ENCODE measurements at places on chromosomes 6 and 20. TPM values are rescaled to one million over a fixed set of nuclear protein-coding genes. Genes with fewer than 3 reads are reported as not detected.

DNA sequence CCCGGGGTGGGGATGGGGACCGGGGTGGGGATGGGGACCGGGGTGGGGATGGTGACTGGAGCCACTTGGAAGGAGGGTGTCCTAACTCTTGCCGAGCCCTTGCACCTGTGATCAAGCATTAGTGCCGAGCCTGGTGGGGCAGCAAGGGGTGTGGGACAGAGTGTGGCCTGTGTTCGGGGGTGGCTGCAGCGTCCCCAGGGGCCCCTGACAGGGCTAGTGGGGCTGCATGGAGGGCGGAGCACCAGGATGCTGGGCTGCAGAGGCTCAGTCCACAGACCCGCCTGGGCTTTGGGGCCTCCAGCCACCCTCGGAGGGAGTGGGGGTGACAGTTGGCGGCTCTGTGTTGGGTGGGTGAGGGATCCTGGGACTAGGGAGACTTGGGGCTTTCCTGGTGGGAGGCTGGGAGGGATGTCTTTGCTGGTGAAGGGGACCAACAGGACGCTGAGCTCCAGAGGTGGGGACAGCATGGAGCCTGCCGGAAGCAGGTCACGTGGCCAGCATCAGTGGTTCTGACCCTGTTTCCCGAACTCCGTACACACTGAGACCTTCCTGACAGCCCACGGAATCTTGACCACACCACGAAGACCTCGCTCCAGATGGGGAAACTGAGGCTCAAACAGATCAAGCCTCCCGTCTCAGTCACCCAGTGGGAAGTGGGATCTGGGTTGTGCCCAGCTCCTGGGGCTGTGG is 4.6 kb downstream of the RBBP8NL start:
- DNase-seq = no peak

- DNase-seq = no peak
Observed at GRCh38 chr6:37565267-37566110, 65.8 kb upstream of the CCDC167 start.

GRCh38 chr20:19272976-19273654 is 60.7 kb downstream of the SLC24A3 start:
- DNase-seq = no peak

GRCh38 chr6:10316373-10316721 is 98.5 kb downstream of the TFAP2A start:
- DNase-seq = peak; percentile 44

DNA sequence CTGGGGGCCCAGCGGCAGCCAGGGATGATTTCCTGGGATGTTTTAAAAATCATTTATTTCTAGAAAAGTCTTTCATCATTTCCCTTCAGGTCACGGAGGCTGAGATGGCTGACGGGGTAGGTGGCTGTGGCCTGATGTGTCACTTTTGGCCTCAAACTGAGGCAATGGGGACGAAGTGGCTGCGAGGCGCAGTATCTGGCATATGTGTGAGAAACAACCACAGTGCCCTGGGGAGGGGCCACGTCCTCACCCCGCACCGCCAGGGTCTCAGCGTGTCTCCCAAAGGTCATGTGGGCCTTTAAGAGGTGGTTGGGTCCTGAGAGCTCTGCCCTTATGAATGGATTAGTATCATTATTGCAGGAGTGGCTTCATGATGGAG is 120.0 kb downstream of the CEBPB start:
- no peak for DNase-seq

LY6G6F gene
- total RNA-seq = not detected

PPP1R14C gene
- 2.1 TPM for total RNA-seq

DNA sequence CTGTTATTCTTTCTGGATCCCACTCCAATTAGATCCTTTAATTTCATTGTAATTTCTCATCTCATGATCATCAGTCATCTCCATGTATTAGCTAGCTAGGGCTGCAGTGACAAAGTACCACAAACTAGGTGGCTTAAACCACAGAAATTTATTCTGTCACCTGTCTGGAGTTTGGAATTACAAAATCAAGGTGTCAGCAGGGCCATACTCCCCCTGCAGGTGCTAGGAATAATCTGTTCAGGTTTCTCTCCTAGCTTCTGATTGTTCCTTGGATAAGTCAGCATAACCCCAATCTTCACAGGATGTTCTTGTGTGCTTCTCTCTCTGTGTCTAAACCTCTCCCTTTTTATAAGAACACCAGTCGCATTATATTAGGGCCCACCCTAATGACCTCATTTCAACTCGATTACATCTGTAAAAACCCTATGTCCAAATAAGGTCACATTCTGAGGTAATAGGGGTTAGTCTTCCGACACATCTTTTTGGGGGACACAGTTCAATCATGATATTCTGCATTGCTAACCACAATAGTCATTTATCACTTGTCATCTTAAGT is 40.5 kb downstream of the BEND6 start:
- no peak for DNase-seq

GRCh38 chr20:23305098-23305497 is 45.5 kb upstream of the NXT1 start:
- peak; percentile 87 for DNase-seq

GRCh38 chr20:9323622-9324021 is 190.8 kb upstream of the LAMP5 start:
- DNase-seq = no peak

GRCh38 chr6:157215717-157216116 is 107.6 kb downstream of the TMEM242 start:
- DNase-seq = no peak

DNA sequence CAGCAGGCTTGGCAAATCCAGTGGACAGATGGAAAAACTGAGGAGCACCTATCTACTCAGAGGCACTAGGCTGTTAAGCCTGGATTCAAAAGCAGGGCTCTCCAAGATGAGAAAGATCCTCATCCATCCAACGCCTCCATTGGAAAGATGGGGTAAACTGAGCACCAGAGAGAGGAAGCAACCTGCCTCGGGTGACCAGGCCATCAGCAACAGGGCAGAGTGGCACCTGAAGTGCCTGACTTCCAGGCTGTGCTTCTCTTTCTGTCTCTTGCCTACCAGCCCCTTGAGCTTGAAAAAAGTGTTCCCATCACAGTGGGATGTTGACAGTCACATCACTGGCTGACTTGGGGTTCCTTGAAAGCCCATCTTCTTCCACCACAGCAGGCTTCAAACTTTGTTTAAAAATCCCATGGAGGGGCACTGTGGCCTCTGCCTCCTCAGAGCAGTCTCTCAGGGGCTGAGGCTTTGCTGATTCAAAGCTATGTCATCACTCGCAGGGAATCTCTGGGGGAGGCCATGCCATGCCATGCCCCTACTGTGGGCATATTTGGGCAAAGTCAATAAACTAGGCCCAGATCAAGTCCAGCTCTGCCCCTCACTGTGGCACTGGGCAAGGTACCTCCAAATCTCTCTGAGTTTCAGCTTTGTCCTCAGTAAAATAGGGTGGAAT is 44.8 kb upstream of the TGM2 start:
- DNase-seq = no peak

IPCEF1 gene
- 1.3 TPM for total RNA-seq

GRCh38 chr6:108762394-108762793 is 85.8 kb upstream of the ARMC2 start:
- no peak for DNase-seq

MUC21 gene
- not detected for total RNA-seq

KHDC1L gene
- total RNA-seq = not detected

DNA sequence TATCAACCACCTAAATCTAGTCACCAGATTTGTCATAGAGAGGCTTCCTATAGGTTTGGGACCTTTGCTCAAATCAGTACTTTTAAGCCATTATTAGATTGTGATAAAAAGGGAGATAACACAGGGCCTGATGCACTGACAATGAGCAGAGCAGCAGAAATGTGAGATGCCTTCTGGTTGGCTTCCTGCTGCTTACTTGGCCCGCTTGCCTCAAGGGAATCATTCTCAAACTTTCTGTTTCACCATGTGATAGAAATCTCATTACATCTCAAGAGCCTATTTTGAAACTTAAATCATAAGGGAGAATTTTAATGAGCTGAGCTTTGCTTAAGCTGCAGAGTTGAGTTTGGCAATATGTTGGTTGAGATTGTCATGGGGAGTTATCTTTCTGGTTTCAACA is 606.0 kb downstream of the DHX35 start:
- no peak for DNase-seq

- DNase-seq = no peak
Observed at GRCh38 chr6:81708113-81708699, 44.3 kb downstream of the TENT5A start.

GRCh38 chr6:1387876-1388629 is 1.3 kb upstream of the FOXF2 start:
- DNase-seq = no peak

PKIB gene
- total RNA-seq = 0.57 TPM

ENPP1 gene
- total RNA-seq = 7.4 TPM

RPL10A gene
- 1,853 TPM for total RNA-seq

GLP1R gene
- not detected for total RNA-seq

GRCh38 chr6:84137051-84137375 is 90.4 kb downstream of the CEP162 start:
- DNase-seq = no peak

- DNase-seq = peak; percentile 90
Observed at GRCh38 chr6:42781796-42782688, at the start of gene BICRAL. BICRAL (plus strand) TSS chr6:42782052; CDS start chr6:42822023, 39,971 bp downstream.

DNA sequence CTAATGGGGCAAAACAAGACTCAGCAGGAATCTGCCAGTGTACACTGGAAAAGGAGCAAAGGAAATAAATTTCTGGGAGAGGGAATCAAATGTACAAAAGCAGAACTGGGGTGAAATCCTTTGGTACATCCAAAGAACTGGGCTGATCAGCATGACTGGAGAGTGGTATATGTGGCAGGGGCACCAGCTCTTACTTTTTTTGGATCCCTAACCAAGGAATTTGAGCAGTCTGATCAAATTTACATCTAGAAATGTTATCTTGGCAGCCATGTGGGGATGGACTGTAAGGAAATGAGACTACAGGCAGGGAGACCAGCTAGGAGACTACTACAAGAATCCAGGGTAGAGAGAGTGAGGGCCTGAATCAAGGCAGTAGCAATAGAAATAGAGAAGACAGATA is 1.2 kb upstream of the ZSCAN31 start:
- DNase-seq = no peak

- DNase-seq = no peak
Observed at GRCh38 chr6:1486387-1486786, 97.0 kb downstream of the FOXF2 start.

- DNase-seq = peak; percentile 41
Observed at GRCh38 chr6:112308476-112308875, 38.7 kb upstream of the RFPL4B start.

GRCh38 chr20:35991142-35991771 is 22.9 kb downstream of the CNBD2 start:
- DNase-seq = peak; percentile 51

DNA sequence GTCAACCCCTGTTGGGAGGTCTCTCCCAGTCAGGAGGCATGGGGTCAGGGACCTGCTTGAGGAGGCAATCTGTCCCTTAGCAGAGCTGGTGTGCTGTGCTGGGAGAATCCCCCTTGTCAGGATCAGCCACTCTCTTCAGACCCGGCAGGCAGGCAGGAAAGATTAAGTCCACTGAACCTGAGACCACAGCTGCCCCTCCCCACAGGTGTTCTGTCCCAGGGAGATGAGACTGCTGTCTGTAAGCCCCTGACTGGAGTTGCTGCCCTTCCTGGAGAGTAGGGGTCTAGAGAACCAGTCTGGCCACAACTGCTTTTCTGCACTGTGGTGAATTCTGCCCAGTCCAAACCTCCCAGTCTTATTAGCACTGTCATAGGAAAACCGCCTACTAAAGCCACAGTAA is 677.8 kb upstream of the POU3F2 start:
- DNase-seq = no peak

DNA sequence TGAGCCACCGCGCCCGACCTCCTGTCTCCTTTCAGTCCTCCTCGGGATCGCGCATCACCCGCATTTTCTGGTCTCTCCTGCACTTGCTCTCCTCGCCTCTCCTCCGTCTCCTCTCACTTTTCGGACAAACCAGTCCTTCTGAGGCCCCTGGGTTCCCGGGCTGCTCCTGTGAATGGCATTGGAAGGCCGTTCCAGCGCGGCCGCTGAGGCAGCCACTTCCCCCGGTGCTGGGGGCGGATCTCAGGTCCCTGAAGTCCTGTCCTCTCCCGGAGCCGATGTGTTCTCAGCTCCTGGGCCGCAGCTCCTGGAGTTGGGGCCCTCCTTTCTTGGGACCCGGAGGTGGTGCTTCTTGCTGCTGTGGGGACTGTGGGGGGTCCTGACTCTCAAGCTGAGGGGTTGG is 803 bp downstream of the MICB start:
- no peak for DNase-seq

- no peak for DNase-seq
Observed at GRCh38 chr6:51213811-51214210, 395.1 kb downstream of the TFAP2B start.

DNA sequence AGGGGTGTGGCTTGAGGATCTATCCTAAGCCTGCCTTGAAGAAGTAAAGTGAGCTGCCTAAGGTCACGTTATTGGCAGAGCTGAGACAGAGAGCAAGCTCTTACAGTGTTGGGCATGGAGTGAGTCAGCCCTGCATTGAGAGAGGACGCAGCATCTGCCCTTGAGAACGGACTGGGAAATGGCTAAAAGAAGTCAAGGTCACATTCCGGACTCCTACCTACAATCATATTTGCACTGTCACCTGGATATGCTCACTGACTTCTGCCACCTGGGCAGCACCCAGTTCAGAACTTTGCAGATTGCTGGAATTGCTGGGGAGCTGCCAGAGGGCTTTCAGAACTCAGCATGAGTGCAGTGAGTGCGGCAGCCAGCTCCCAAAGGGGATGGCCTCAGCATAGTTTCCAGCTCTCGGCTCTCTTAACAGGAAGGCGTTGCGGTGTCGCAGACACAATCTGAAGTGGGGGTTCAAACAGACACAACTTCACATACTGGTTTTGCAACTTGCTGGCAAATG is 199.3 kb upstream of the SGK1 start:
- DNase-seq = peak; percentile 91
